T-helper 9 cell (primary cell): ENCODE measurements at places on chromosomes 1 and 21.

DNA sequence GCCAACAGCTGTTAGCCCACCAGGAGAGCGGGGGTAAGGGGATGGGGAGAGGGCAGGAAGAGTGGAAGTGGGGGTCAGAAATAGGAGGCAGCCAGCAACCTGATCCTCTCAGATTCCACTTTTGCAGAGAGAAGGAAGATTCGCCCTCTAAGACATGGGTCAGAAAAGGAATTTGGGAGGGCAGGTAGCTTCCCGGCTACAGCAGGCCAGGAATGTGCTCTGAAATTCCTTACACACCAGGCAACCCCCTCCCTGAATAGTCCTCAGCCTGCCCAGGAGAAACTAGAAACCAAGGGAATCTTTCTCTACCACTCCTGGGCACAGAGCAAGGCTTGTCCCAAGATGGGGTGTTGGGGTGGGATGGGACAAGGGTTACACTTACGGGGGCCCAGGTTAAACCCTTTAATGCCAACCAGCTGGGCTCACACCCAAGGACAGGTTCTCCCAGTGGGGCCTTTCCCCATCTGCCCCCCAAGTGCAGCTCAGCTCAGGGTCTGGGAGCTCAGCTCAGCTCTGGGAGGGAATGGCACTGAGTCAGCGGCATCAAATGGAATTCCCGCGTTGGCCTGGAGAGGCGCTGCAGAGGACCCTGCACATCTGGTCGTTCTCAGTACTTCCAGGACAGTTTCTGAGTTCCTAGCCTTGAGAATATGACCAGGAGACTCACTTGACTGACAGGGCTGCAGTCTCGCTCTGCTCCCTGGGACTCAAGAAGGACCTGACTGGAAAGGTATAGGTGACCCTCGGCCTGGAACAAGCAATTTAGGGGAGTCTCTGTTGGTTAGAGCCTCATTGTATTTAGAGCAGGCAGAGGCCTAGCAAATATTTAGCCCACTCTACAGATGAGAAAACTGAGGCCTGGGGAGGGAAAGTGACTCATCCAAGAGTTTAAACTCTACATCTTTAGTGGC lies 761 bp downstream of the TNNT2 start:
- DNase-seq: no peak

DNA sequence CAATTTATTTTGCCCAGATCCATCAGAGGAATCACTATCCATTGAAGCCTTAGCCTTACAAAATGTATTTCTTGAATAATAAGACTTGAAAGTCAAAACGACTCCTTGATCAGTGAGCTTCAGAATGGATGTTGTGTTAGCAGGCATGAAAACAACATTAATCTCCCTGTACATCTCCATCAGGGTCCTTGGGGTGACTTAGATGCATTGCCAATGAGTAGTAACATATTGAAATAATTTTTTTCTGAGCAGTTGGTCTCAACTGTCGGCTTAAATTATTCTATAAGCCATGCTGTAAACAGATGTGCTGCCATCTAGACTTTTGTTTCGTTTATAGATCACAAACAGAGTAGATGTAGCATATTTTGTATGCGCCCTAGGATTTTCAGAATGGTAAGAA lies 482.0 kb downstream of the AMY1C start:
- DNase-seq: no peak

DNA sequence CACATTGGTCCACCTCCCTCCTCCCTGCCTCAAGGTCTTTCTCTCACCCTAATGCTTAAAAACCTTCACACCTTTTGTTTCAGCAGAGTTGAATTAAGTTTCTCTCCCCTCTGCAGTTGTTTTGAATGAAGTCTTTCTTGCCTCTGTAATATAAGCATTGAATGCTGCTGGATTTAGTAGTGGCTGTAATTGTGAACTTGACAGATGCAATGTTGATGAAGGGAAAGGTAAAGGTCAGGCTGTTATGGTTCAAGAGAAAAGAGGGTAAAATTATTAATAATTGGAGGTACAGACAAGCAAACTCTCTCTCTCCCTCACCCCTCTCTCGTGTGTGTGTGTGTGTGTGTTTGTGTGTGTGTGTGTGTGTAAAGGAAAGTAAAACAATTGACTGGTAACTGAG lies 509.8 kb downstream of the AMY1C start:
- no peak for DNase-seq

- no peak for DNase-seq
Measured at GRCh38 chr1:202656951-202657646, 53.2 kb downstream of the SYT2 start.
